T-helper 17 cell (primary cell): ENCODE measurements at places on chromosomes 1 and 21. TPM values are rescaled to one million over a fixed set of nuclear protein-coding genes. Genes with fewer than 3 reads are reported as not detected.

The BEND5 gene
- total RNA-seq, result 0.92 TPM

The DEPDC1 gene
- total RNA-seq, result 0.16 TPM

The RAD54L gene
- total RNA-seq, result 0.73 TPM

The SLC6A17 gene
- total RNA-seq, result not detected

The MTR gene
- 52.0 TPM for total RNA-seq

The KCNN3 gene
- total RNA-seq, result 0.29 TPM

The TSSK3 gene
- total RNA-seq, result not detected

The DISP1 gene
- 1.9 TPM for total RNA-seq

The CLCNKA gene
- total RNA-seq, result not detected

The EDEM3 gene
- 25.8 TPM for total RNA-seq

The GPR25 gene
- total RNA-seq, result 10.9 TPM

The RGS16 gene
- total RNA-seq, result 23.4 TPM
